ENCODE measurements at places on chromosomes 5 and 9.

GRCh38 chr5:157100140-157100679 lies 8.6 kb downstream of the HAVCR2 start:
- DNase-seq, result no peak

- DNase-seq, result no peak
These were observed 353.8 kb upstream of the WWC1 start for GRCh38 chr5:167937635-167937998.

DNA sequence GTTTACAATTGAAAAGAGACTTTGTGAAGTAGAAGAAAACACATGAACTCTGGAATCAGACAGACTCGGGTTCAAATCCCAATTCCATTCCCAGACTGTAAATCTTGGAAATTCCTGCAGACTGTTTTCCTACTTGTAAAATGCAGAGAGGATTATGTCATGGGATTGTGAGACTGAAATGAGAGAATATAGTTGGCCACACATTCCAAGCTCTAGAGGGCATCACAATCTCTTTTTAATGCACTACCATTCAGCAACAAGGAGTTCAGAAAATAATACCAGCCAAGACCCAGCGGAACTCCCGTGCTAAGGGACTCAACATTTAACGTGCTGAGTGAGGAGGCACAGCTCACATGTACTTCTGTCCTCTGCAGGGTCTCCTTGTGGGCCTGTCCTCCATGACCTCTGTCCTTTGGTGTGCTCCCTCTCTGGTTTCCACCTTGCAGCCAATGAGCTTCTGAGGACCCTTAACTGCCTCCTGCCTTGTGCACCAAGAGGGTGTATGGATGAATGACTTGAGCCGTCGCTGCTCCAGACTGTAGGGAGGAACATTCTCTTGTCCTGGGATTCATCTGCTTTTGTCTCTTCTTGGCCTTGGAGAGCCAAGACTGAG lies 263.5 kb downstream of the NTRK2 start:
- DNase-seq, result peak; percentile 84

- peak; percentile 48 for DNase-seq
These were observed 275.6 kb upstream of the SLC30A5 start for GRCh38 chr5:68818057-68818695.

GRCh38 chr9:120198027-120198426 lies 381.9 kb downstream of the CDK5RAP2 start:
- DNase-seq, result no peak

GRCh38 chr5:169242849-169243186 lies 58.1 kb downstream of the SLIT3 start:
- DNase-seq, result no peak

DNA sequence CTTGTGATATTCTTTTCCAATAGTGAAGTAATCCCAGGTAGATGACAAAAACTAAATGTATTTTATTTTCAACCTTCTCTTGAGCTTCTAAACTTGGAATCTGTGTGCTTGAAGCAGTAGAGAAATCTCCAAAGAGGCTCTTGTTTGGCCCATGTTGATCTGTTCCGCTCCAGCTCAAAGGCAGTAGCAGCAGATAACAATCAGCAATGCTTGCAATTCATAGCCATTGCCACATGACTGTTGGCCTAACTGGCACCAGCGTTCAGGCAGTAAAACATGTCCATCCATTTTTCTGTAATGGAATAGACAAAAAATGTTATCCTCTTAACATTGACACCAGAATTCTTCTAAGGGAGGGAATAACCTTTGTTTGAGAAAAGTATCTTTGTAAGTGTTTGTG lies 270.7 kb upstream of the MSX2 start:
- no peak for DNase-seq

DNA sequence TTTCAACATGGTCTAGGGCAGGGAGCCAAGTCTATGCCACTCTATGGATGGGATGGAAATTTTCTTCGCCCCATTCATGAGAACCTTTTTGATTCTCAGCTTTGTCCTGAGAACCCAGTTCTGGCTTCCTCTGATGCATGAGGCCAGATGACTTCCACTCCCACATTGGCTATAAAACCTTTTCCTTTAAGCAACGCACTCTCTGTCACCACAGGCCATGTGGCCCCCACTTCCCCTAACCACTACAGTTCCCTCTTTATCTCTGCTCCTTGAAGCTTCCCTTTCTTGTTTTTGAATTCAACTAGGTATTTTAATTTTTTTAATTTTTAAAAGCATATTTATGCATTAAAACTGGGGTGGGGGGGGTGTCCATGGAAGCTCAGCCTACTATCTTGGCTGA lies 401.3 kb downstream of the ENC1 start:
- DNase-seq, result no peak

DNA sequence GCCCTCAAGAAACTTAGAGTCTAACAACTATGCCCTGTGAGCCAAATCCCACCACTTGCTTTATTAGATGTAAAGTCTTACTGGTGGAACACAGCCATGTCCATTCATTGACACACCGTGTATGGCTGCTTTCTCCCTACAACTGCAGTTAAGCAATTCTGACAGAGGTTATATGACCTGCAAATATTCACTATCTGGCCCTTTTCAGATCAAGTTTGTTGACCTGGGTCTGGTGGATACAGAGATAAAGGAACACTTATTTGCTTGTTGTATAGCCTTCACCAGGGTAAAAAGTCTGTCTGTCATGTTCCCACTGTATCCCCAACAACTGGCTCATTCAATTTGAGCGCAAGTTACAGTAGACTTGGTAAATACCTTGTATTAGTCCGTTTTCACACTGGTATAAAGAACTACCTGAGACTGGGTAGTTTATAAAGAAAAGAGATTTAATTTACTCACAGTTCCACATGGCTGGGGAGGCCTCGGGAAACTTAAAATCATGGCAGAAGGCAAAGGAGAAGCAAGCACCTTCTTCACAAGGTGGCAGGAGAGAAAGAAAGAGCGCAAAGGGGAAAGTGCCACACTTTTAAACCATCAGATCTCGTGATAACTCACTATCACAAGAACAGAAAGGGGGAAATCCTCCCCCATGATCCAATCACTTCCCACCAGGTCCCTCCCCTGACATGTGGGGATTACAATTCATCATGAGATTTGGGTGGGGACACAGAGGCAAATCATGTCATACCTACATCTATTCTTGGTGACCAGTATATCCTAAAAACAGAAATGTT lies 27.9 kb downstream of the DEPDC1B start:
- DNase-seq, result no peak

- DNase-seq, result no peak
These were observed 148.7 kb downstream of the MLLT3 start for GRCh38 chr9:20473515-20474013.

DNA sequence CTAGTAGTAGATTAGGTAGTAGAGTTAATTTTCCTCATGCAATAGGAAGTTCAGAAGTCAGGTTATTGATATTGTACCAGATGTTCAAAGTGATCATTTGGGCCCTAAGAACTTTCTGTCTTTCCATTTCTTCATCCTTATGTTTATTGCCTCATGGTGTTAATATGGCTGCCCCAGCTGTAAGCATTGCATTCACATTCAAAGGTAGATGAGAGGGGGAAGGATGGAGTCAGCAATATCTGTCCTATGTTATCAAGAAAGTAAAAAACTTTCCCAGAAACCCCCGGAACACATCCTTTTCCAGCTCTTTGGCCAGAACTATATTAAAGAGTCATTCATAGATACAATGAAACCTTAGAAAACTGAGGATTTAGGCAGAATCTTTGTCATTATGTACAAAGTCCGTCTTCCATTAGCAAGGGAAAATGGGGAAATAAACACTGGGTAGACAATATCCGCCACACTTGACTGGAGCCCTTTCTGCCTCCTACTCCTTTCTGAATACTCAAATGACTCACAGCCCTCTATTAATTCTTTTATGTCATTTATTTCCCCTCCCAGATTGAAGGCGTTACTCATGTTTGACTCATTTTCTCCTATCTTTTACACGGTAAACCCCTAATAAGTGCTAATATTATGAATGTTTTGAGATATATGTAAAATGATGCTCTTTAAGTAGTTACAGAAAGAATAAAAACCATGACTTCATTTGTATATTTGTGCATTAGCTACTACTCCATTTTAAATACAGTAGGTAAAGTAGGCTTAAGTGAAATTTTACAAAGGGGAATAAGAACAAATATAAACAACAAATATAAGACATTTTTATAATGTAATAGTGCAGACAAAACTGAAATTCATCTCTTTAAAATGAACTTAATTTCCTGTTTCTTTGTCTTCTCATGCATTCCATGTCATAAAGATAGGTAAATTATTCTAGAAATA lies 127.6 kb downstream of the SLF1 start:
- no peak for DNase-seq

- peak; percentile 38 for DNase-seq
These were observed 670 bp downstream of the UGT3A1 start for GRCh38 chr5:35990520-35990919.

DNA sequence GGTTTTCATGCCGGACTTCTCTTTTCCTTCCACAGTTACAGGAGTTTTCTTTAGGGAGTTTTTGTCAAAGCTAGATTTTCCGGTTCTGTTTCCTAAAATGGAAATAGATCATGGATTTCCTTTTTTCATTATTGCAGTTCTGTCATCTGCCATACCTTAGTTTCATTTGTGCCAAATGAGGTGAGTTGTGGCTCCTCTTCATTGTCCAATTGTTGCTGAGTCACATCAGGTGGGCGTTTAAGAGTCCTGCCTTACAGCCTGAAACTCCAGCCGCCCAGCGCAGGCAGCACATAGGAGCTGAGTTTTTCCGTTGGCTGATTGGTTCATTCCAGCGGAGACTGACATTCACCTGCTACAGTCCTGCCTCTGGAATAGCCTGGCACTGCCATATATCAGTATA lies 14.1 kb downstream of the SLC25A25 start:
- DNase-seq, result peak; percentile 47

GRCh38 chr5:108521011-108521700 lies 139.3 kb upstream of the FBXL17 start:
- peak; percentile 79 for DNase-seq

DNA sequence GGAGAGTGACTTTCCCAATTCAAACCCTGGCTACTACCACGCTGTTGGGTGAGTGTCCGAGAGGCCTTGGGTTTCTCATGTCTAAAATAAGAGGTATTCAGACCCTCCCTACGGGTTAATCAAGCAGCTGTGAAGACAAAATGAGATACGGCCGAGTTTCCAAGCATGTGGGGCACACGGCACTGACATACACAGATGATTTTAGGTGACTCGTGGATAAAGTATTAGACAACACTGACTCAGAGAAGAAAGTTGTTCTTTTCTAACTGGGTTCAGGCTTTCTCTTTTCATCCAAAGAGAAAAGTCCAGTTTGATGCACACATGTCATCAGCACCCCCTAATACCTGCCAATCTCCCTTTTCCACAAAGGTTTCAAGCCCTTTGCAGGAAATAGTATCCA lies 15.6 kb downstream of the FOXI1 start:
- DNase-seq, result no peak

DNA sequence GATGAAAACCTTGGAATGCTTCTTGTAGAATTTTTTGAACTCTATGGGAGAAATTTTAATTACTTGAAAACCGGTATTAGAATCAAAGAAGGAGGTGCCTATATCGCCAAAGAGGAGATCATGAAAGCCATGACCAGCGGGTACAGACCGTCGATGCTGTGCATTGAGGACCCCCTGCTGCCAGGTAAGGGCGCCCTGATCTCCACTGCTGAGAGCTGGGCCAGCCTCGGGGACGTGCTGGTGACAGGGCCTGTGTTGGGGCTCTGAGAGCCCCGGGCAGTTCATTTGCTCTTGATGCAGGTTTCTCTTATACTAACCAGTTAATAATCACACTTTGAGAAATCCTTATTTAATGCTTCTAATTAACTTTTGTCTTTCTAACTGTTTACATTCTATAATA lies 33.0 kb downstream of the TENT4A start:
- no peak for DNase-seq

DNA sequence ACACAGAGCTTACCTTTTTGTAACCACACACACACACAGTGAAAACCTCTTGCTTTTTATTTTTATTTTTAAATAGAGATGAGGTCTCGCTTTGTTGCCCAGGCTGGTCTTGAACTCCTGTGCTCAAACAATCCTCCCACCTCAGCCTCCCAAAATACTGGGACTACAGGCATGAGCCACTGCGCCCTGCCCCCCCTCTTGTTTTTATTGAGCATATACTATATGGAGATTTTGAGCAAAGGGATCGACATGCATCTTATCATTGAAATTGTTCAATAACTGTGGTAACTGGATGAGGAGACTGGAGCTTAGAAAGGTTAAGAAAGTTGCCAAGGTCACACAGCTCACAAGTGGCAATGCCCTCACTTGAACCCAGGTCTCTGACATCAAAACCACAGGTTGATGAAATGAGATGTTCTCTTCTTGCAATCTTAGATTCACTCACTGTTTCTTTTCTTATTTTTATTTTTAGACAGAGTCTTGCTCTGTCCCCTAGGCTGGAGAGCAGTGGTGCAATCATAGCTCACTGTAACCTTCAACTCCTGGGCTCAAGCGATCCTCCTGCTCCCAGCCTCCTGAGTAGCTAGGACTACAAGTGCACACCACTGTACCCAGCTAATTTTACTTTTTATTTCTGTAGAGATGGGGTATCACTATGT lies 26.8 kb upstream of the STXBP1 start:
- no peak for DNase-seq

- DNase-seq, result peak; percentile 65
These were observed 505 bp downstream of the SPTAN1 start for GRCh38 chr9:128552744-128553440.

DNA sequence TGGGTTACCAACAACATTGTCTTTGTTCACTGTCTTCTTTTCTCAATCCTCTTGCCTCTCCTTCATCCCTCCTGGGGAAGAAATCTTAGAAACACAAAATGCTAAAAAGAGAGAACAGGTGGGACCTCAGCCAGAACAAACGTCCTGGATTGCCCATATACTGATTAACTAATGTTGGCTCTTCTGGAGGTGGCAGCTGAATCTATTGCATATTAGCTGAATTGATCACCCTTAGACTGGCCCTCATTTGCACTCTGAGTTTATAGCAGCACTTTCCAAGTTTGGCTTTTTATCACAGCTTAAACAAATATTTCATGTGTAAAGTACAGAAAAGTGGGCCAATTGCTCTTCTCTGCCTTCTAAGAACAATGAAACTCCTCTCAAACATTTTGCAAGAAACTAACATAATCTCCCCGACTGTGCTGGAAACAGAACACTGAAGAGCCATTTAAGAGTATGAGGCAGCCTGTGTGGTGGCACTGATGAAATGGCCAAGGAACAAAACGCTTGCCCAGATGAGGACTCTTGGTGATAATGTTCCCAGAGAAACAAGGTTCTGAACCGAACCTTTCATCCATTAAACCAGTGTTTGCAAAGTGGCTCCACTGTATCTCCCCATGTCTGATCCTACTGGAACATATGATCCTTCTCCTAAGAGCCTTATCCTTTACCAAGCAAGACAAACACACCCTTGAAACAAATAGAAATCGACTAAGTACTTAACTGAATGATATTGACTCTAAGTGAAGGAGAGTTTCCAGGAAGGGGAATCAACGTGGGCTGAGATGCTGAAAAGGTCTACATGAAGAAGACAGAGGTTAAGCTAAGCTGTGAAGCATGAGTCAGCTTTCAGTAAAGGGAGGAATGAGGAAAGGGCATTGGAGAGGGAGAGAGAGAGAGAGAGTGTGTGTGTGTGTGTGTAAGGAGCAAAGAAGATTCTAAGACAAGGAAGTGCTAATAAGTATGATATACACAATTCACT lies 83.2 kb upstream of the LIFR start:
- DNase-seq, result no peak

GRCh38 chr5:140041492-140042392 lies 1.4 kb downstream of the NRG2 start:
- peak; percentile 25 for DNase-seq

- no peak for DNase-seq
These were observed 143.6 kb downstream of the CDH9 start for GRCh38 chr5:26894719-26895263.
